ENCODE measurements at places on chromosomes 5 and 9. TPM values are rescaled to one million over a fixed set of nuclear protein-coding genes. Genes with fewer than 3 reads are reported as not detected.

- no peaks in the 10 kb centered on the region for H3K27me3 ChIP-seq
- no peak overlapping the region for H3K27ac ChIP-seq
- no peaks in the 10 kb centered on the region for H3K4me1 ChIP-seq
These were observed 26.2 kb downstream of the ANGPTL2 start for GRCh38 chr9:127096208-127096607.

- H3K27ac ChIP-seq: no peak overlapping the region
- H3K36me3 ChIP-seq: no peaks in the 10 kb centered on the region
- DNase-seq: no peak
These were observed 238.8 kb upstream of the PCSK5 start for GRCh38 chr9:75651709-75652108.

- no peak overlapping the region for H3K4me3 ChIP-seq
- no peak overlapping the region for H3K27ac ChIP-seq
- H3K4me1 ChIP-seq: no peaks in the 10 kb centered on the region
These were observed 38.9 kb downstream of the AHRR start for GRCh38 chr5:360257-361027.

DNA sequence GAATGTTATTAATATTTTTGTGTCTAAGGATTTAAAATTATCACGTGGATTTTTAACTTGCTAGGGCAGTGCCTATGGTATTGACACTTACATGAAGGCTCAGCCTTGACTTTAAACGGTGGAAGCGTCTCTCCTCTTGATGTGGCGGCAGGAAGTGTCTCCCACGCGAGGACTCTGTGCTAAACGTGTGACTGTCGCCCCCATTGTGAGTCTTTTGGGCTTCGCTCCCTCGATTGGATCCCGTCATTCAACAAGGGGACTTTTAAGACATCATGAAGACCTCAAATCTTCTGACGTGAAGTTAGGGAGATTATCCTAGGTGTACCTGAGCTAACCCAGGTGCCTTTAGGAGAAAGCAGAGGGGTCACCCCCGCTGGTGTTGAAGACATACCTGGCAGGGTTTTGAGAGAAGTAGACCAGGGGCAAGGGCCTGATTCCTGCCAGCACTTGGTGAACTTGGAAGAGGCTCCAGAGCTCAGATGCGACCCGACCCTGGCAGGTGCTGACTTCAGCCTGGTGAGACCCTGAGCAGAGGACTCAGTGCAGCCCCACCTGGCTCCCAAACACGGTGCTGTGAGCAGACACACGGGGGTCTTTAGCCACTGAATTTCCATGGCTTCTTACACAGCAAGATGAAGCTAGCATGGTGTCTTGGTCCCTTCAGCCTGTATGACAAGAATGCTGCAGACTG lies 55.7 kb upstream of the IRX4 start:
- H3K27ac ChIP-seq: no peak overlapping the region
- H3K27me3 ChIP-seq: no peaks in the 10 kb centered on the region
- H3K4me3 ChIP-seq: no peak overlapping the region
- DNase-seq: no peak

- no peak for DNase-seq
- no peak overlapping the region for H3K27ac ChIP-seq
- H3K4me1 ChIP-seq: no peaks in the 10 kb centered on the region
- H3K4me3 ChIP-seq: no peak overlapping the region
- H3K27me3 ChIP-seq: peaks cover 60% of the 10 kb centered on the region
- H3K36me3 ChIP-seq: no peaks in the 10 kb centered on the region
These were observed 47.0 kb upstream of the HOMER1 start for GRCh38 chr5:79560771-79561524.

DNA sequence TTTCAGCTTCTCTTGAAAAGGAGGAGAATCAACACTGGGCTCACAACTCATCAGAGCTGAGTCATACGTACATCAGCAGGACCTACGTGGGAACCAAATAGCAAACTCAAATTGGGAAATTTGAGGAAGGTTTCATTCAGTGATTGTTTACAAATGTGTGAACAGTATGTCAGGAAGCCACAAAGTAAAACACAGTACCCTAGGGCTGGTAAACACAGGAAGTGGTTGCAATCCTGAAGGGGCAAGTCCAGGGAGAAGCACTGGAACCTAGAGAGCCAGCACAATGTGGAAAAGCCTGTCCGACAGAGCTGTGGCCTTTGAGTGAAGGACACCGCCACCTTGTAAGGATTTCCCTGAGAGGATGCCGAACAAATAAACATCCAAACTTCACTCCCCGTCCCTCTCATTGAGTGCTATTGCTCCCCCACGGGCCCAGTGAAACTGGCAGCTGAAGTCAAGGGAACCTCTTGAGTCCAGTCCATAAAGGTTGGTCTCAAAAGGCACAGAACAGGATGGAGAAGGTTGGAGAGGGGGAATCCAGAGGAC lies 26.7 kb upstream of the RICTOR start:
- H3K36me3 ChIP-seq: no peaks in the 10 kb centered on the region
- no peak overlapping the region for H3K27ac ChIP-seq
- H3K4me1 ChIP-seq: no peaks in the 10 kb centered on the region
- H3K27me3 ChIP-seq: no peaks in the 10 kb centered on the region
- no peak for DNase-seq

GRCh38 chr9:38360839-38361472 lies 31.5 kb upstream of the ALDH1B1 start:
- H3K4me3 ChIP-seq: no peak overlapping the region
- peaks cover 4% of the 10 kb centered on the region for H3K27me3 ChIP-seq
- no peaks in the 10 kb centered on the region for H3K36me3 ChIP-seq
- no peak for DNase-seq
- no peak overlapping the region for H3K27ac ChIP-seq

DNA sequence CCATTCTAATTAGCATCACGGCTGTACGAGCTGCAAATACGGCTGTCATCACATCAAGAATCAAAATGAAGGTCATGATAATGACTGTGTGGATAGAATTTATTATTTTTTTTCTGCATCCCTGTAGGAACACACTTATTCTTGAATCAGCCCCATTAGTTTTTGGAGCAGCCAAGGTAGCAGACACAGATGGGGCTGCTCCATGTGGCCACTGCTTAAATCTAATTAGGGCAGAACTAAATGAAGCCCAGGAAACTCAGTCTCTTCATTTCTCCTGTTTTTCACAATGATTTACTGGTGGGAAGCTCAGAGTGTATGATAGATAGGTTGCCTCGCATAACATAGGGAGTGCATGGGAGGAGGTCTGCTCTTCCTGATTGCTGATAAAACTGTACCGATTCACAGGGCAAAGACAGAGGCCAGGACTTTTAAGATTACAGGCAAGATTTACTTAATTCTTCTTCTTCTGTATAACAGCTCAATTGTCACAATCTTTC lies 275.5 kb downstream of the GLIS3 start:
- no peak overlapping the region for H3K4me3 ChIP-seq
- H3K4me1 ChIP-seq: peaks cover 7% of the 10 kb centered on the region
- no peak for DNase-seq
- no peaks in the 10 kb centered on the region for H3K27me3 ChIP-seq
- no peaks in the 10 kb centered on the region for H3K36me3 ChIP-seq

DNA sequence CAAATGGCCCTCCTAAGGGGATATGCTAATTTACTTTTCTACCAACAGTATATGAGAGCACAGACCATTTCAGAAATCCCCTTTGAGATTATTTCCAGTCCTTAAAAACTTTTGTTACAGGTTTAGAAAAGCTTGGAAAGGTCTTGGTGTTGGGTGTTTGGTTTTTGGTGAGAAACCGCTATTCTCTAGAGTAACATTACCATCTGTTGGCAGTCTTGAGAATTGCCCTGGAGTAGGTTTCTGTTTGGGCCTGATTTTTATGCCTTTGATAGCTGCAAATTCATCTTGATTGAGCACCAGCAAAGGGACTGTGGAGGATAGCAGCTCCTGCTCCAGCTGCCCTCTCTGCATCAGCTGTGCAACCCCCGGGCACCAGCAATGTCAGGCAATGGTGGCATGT lies 8.0 kb downstream of the NUDT2 start:
- peaks cover 12% of the 10 kb centered on the region for H3K4me1 ChIP-seq
- H3K27ac ChIP-seq: no peak overlapping the region
- peaks cover 36% of the 10 kb centered on the region for H3K36me3 ChIP-seq
- no peak for DNase-seq
- no peaks in the 10 kb centered on the region for H3K27me3 ChIP-seq
- H3K4me3 ChIP-seq: no peak overlapping the region

DNA sequence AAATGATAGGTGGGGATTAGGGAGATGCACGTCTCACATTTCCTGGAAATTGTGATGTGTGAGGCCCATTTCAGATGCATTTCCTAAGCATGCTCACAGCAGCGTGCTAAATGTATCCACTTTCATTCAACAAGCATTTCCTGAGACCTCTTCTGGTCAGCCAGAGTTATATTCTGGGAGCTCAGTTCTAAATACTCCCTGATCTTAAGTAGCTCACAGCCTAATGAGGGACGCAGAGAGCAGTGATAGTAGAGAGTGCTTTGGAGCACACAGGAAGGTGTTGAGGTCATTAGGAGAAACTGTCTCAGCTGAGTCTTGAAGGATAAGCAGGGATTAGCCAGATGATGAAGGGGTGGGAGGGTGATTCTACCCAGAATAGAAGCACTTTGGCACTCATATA lies 46.2 kb upstream of the FSD1L start:
- no peaks in the 10 kb centered on the region for H3K27me3 ChIP-seq
- H3K4me1 ChIP-seq: peaks cover 5% of the 10 kb centered on the region

DNA sequence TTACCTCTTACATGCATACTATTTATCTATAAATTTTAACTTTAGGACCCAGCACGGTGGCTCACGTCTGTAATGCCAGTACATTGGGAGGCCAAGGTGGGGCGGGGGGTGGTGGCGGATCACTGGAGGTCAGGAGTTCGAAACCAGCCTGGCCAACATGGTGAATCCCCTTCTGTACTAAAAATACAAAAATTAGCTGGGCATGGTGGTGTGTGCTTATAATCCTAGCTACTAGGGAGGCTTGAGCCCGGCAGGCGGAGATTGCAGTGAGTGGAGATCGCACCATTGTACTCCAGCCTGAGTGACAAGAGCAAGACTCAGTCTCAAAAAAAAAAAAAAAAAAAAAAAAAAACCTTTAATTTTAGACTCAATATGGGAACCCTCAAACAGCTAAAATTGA lies 1582.6 kb upstream of the NUDT12 start:
- H3K27me3 ChIP-seq: no peaks in the 10 kb centered on the region
- no peaks in the 10 kb centered on the region for H3K36me3 ChIP-seq
- no peak for DNase-seq
- no peaks in the 10 kb centered on the region for H3K4me1 ChIP-seq
- H3K27ac ChIP-seq: no peak overlapping the region

Gene SLC12A7
- 38.4 TPM for total RNA-seq

Gene SPATA31D4
- not detected for total RNA-seq

Gene SLC6A19
- total RNA-seq: 0.16 TPM

Gene FEM1C
- 12.3 TPM for total RNA-seq
